ENCODE measurements at places on chromosomes 3 and 15. TPM values are rescaled to one million over a fixed set of nuclear protein-coding genes. Genes with fewer than 3 reads are reported as not detected.
A peak's percentile ranks its signal among the peaks of the same experiment; 100 is the strongest.

DNA sequence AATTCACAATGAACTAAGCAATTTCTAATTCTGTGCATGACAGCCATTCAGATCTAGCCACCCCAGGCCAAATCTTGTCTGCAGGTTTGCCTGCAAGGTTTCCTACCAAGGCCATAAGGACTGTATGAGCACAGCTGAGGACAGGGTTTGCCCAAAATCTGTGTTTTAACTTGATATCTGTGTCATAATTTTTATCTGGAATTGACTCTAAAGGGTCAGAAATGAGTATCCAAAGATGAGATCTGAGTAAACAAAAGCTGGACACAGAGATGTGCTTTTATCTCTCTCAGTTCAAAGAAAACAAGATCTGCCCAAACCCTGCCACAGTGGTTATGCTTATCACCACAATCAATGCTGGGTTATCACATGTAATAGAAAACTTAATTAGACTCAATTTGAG, 154.6 kb upstream of the COL8A1 start:
- DNase-seq: no peak

DNA sequence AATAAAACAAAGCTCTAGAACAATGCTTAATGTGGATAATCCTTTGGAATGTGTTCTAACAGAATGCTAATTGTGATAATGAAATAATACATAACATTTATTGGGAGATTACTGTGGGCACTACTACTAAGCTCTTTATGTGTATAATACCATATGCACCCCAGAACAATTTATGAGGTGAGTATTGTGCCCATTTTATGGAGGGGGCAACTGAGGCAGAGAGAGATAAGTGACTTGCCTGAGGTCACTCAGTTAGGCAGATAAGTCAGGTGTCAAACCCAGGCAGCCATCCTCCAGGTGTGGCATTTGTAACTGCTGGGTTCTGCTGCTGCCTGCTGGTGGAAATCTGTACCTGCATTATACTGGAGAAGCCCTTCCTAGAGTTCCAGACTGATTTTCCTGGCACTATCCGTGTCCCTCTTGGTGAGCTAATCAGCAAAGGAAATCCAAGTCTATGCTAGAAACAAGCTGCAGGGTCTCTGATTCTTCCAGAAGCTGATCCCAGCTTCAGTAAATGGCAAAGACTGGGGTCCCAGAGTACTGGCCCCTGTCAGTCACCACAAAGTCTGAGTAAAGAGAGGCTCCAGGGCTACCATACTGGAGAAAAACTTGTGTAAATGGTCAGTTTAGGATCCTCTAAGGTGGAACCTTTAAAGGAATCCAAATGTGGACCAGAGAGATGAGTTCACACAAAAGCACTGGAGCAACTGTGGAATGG, 22.6 kb upstream of the RBP1 start:
- DNase-seq: peak; percentile 43

DNA sequence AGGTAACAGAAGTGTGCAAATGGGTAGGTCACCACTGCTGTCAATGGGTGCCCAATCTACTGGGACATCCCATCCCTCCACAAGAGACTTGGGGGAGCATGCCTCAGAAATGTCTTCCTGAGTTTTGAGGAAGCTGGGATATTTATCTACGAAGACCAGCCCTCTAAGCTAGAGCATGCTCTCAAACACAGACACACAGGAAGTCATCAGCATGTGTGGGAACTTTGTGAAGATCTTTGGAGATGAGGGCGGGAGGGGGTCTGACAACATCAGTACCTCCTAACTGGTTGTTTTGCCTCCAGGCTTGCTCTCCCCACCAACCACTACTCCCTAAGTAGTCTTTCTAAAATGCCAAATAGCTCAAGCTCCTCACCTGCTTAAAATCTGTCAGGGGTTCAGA, 3.5 kb upstream of the MEF2A start:
- no peak for DNase-seq

DNA sequence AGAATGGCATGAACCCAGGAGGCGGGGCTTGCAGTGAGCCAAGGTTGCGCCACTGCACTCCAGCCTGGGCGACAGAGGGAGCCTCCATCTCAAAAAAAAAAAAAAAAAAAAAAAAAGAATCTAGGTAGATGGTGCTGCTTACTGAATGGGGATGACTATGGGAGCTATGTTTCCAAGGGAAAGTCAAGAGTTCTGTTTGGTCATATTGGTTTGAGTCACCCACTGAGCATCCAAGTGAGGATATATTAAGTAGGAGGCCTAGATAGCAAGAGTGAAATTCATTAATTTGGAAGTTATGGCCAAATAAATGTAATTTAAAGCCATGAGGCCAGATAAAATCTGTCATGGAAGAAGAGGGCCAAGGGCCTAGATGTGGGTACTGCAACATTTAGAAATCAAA, 9.0 kb upstream of the UACA start:
- peak; percentile 66 for DNase-seq

DNA sequence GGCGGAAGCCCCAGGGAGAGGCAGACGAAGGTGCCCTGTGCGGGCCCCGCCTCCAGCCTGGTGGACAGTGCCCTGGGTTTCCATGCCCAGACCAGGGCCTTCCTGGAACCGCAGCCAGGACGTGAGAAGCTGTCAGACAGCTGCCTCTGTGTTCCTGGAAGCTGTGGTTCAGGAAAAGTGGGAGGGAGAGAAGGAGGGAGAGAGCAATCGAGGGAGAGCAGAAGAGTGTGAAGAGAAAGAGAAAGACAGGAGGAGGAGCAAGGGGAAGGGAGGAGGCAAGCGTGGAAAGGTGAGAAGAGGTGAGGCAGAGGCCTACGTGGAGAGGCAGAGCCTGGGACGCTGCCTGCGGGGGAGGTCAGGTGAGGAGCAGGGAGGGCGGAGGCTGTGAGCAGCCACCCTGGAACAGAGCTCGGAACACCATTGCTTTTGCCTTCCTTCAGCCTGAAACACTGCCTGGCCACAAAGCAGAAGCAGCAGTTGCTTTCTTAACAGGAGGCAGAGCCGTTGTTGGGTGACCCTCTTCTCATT, 18.6 kb downstream of the ZDHHC19 start:
- DNase-seq: no peak

Gene CCR2
- not detected for total RNA-seq

Gene SLC9C1
- not detected for total RNA-seq

DNA sequence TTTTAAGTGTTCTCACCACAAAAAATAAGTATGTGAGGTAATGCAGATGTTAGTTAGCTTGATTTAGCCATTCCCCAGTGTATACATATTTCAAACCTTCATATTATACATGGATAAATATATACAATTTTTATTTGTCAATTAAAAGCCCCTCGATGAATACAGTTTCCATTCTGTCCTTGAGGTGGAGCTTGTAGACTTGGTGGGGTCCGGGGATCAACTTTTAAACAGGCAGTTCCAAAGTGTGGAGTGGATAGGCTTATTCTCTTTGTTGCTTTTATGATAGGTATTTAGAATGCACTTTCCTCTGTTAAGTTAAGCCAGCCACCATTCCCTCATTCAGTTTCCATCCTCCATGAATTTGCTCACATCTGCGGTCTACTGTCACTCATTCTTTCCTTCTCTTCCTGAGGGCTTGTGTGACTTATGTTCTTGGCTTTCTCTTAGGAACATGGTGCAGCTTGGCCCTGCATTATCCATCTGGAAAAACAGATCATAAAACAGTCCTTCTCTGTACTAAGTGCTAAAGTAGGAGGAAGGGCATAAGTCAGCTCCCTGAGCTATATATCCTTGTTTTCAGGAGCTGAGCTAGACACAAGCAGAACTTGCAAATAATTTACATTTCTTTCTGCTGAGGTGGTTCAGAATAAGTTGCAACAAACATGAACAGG, 149.1 kb downstream of the NFKBIZ start:
- no peak for DNase-seq

DNA sequence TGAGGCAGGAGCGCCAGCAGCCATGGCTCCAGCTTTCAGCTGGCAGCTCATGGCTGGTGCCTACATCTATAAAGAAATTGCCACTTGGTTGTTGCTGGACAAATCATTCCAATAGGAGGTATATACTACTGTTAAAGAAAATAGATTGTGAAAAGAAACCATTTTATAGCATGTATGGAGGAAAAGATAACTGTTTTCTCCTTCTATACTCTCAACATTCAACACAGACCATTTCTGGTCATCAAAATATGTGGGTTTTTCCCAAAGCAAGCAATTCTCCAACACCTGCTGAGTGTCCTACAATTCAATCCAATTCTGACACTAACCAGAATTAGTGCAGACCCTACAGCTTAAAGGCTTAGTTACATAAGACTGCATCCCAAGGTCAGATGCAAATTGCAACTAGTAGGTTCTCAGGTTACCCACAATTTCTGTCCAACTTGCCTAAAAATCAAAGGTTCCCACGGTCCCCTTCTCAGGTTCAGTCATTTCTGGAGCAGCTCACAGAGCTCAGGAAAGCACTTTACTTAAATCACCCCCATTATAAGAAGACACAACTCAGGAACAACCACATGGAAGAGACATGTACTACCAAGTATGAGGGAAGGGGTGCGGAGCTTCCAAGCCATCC, 42.4 kb upstream of the STRIT1 start:
- no peak for DNase-seq

- DNase-seq: no peak
Observed at GRCh38 chr3:128665362-128666021, 14.9 kb upstream of the RPN1 start.

Gene HRG
- total RNA-seq: not detected

GRCh38 chr3:52703341-52703740, 2.2 kb downstream of the GLT8D1 start:
- no peak for DNase-seq

Gene ASB14
- total RNA-seq: not detected

DNA sequence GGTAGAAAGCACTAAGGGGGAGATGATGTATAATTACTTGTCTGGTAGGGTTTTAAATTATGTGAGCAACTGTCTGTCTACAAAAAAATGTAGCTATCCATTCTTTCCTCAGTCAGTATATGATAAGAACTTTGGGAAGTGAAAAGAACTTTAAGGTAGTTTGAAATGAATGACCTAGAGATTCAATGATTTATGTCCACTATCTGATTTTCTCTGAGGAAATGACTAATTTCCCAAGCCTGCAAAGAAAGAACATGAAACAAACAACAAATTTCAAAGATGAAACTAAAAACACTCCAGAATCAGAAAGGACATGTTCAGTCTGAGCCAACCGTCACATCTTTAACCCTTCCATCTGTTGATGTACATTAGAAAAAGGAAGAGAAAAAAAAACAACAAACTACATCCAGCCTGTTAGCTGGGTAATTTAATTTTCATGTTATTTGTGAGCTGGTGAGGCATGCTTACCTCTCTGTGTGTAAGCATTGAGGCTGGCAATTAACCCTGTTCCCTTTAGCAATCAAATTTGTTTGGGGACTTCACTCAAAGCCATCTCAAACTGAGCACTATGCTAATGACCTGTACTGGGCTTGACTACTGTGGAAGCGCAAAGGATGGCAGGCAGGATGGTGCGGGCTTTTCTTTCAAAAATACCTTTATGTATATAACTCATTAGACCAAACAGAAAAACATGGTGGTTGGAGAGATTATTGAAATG, 220.1 kb downstream of the TUSC7 start:
- DNase-seq: no peak

DNA sequence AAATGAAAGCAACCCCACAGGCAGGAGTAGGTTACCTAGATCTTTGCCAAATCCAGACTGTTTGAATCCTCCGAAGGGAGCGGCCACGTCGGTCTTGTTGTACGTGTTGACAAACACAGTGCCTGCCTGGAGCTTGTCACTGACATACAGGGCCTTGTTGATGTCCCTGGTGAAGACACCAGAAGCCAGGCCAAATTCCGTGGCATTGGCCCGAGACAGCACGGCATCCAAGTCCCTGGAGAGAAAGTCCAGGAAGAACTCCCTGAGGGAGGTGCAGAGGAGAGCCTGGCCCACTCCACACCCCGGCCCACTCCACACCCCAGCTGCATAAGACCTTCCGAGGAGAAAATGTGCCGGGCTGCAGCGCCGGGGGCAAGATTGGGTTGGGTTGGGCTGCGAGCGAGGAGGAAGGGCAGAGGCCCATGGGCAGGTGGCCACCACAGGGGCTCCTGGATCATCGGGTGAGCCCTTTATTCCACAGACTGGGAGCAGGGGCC, 21.8 kb upstream of the SLC41A3 start:
- no peak for DNase-seq

- no peak for DNase-seq
Observed at GRCh38 chr3:62242831-62243509, 130.4 kb downstream of the FEZF2 start.

Gene GOLGA8J
- not detected for total RNA-seq
